ENCODE measurements at places on chromosomes 4 and X.
A peak's percentile ranks its signal among the peaks of the same experiment; 100 is the strongest.

DNA sequence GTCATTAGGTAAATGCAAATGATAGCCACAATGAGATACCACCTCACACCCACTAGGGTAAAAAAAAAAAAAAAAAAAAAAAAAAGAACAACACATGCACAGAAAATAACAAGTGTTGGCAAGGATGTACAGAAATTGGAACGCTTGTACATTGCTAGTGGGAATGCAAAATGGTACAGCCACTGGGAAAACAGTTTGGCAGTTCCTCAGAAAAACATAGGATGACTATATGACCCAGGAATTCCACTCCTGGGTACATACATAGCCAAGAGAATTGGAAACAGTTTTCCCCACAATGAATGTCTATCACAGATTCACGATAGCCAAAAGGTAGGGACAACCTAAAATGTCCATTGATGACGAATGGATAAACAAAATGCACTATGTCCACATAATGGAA lies 161.3 kb upstream of the MAMLD1 start:
- DNase-seq: no peak

DNA sequence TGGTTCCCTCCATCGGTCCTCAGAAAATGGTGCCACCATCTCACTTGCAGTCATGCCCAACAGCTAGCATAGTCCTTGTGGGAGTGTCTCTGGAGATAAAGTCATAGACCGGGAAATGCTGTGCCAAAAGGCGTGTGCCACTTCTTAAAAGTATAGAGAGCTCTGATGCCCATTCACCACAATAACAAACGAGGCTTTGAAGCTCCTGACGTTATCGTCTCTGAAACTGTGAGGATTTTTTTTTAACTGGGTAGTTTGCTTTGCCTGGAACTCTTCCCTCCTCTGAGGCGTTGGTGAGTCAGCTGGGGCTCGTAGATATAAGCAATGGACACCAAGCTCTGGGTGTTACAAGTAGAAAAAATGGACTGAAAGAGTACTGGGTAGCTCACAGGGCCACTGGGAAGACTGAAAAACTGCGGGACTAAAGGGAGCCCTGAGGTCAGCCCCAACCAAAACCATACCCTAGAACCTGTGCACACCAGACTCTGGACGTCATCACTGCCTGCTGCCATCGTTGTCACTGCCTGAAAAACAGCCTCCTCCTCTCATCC lies 89.4 kb upstream of the TRIM2 start:
- DNase-seq: no peak

DNA sequence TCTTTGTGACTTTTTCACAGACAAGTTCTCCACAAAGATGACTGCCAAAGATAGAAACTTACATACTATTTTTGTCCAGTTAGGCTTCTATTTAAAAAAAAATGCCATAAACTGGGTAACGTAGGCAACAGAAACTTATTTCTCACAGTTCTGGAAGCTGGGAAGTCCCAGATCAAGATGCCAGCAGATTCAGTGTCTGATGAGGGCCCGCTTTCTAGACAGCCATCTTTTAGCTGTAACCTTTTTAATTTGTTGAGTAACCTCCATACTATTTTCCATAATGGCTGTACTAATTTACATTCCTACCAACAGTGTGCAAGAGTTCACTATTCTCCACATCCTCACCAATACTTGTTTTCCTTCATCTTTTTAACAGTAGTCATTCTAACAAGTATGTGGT lies 55.5 kb downstream of the ARHGEF38 start:
- DNase-seq: no peak

GRCh38 chrX:43467608-43468234 lies 188.4 kb upstream of the MAOA start:
- DNase-seq: no peak

DNA sequence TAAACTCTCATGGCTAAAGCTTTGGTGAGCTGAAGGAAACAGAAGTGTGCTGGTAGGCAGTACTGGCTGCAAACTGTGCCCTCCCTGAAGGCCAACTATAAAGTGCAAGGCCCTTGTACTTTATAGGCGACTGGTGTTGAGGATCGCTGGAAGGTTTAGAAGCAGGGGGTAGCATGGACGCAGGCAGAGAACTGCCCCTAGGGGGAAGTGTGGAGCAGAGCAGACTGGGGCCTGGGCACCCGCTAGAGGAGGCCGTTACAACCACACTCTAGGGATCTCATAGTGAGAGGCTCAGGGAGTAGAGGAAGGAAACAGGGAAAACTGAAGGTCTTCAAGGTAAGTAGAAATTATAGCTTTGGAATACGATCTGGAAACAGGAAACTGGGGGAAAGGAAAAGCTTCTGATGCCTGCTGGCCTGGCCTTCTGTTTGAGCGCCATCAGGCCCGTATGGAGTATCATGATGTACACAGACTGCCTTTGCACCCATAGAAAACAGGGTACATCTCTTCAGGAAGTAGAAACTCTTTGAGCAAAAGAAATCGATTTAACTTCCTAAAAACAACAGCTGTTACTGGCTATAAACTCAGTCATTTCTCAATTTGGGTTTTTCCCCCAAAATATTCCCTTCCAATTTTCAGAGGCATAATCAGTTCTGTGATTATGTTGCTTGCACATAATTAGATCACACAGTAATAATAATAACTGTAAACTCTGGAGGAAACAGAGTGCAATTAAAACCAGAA lies 23.9 kb upstream of the TMSB4X start:
- DNase-seq: peak; percentile 86

GRCh38 chr4:66273110-66273509 lies 602.8 kb upstream of the EPHA5 start:
- DNase-seq: no peak

- no peak for DNase-seq
Measured at GRCh38 chrX:16267431-16267830, 100.2 kb downstream of the MAGEB17 start.

DNA sequence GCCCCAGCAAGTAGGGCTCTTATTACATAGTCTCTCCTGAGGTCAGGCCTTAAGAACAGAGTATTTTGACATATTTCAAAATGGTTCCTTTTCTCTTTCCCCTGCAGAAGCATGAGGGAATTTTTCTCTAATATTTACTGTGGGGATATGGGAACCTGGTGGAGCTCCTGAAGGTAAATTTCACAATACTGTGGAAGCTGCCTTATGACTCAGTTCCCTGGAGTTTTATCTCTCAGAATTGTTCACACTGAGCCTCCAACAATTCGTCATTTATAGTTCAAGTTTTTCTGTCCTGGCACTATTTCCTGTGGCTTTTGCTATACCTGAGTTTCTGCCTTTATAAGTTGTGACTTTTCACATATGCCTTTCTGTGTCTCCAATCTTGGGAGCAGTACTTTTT lies 607.2 kb upstream of the NDST4 start:
- no peak for DNase-seq

GRCh38 chrX:11585174-11585573 lies 80.5 kb downstream of the ARHGAP6 start:
- peak; percentile 43 for DNase-seq

DNA sequence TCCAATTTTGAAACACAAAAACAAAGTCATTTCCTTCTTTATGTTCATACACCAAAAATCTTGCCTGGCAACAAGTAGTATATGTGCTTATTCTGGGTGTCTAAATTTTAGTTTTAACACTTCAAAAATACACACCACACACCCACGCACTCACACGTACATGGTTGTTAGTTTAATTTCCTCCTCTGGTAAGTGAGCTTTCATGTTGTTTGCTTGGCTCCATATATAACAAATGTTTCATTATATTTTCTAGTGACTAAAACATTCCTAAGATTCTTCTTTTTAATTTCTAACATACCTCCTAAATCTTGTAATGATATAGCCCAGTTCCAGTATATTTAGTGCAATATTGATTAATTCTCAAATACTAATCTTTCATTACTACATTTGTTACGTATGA lies 80.9 kb downstream of the PRDM5 start:
- no peak for DNase-seq

DNA sequence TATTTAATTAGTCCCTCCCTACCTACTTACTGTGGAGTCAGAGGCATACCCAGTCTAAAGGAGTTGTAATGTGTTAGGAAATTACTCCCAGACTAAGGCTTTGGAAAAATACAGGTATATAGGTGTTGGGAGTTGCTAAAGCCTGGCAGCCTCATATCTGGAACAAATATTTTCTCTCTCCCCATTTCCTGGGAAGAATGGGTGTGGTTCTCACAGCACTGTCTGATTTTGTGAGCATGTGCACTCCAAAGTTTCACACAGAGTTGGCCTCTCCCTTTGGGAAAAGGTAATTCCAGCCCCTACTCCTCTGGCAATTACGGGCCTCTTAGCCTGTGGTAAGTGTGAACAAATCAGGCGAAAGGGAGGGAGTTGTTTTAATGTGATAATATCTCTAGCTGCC lies 187.0 kb downstream of the MID1IP1 start:
- DNase-seq: no peak

DNA sequence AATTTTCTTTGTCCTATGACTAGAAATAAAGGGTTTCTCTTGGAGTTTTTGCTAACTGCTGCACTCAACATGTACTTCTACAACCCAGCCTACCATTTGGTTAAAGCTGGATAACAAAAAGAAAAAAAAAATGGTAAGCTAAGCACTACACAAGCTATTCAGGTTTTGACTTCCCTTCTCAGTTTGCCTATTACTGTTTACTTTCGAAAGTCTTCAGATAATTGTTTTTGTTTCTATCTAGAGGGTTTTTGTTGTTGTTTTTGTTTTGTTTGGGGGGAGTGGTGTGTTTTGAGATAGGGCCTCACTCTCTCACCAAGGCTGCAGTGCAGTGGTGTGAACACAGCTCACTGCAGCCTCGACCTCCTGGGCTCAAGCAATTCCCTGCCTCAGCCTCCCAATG lies 46.6 kb downstream of the CLOCK start:
- no peak for DNase-seq

DNA sequence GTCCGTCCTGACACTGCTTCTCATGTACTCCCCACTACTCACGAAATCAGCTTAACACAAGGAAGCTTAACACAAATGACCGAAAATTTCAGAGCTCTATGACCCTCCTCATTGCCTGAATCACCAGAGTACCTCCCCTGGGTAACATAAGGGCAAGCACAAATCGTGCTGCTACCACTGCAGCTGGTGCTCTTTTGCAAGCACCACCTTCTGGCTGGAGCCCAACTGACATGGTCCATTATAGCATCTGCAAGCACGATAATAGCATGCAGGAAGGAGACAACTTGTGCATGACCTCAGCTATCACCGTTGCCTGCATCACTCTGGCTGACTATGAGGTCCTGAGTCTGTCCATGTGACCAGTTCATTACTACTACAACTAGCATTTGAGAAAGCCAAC lies 308.0 kb downstream of the TEX13C start:
- DNase-seq: no peak

DNA sequence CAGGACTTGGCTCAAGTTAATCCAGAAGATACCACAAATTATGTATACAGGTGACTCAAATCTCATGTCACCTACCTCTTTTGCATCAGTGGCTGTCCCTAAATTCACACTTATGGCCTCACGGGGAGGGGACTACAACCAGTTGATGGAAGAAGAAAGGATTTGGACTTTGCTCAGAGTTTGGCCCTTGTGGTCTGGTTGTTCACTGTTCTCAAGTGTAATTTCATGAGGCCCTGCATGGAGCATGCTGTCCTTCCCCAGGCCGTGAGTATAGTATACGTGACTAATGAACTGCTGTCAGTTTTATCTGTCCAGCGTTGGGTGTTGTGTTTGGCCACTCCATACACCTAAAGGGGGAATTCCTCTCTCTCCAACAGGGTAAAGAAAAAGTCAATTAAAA lies 27.5 kb upstream of the LSM6 start:
- DNase-seq: no peak

- DNase-seq: no peak
Measured at GRCh38 chr4:57369446-57369845, 259.3 kb upstream of the IGFBP7 start.

DNA sequence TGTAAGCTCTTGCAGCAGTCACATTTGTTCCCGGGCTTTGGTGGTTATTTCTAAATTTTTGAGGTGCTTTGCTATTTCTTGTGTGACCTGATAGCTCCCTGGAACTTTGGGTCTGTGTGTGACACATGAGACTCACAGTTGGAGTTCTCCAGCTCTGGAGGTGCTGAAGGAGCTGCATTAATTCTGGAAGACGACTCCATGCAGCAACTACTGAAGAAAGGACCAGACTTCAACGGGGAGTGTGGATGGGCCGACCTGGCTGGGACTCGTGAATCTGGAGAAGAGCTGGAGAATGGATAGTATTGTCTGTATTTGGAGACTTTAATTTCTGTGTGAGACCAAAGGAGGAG lies 1.5 kb downstream of the MRFAP1 start:
- no peak for DNase-seq

GRCh38 chrX:23907498-23908218 lies at the start of the genes APOO and CXorf58:
APOO (minus strand) TSS chrX:23907938; CDS start chrX:23907702, 236 bp downstream.
CXorf58 (plus strand) TSS chrX:23908006; CDS start chrX:23910303, 2,297 bp downstream.
- peak; percentile 93 for DNase-seq

DNA sequence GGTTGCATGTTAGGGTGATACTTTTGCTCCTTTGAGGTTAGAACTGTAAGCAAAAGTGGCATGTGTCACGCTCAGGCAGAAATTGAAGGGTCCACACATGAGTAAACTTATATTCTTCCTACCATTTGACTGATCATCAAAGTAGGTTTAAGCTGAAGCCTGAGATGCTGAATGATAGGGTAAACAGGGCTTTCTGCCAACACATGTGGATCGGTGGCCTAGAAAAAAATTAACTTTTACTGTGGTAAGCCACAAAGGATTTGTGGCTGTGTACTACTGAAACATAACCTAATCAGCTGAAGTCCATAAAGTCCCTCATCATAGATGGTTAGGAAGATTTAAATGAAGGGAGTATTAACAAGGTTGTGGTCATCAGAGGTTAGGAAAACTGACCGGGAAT lies 1070.1 kb downstream of the STPG2 start:
- DNase-seq: no peak

DNA sequence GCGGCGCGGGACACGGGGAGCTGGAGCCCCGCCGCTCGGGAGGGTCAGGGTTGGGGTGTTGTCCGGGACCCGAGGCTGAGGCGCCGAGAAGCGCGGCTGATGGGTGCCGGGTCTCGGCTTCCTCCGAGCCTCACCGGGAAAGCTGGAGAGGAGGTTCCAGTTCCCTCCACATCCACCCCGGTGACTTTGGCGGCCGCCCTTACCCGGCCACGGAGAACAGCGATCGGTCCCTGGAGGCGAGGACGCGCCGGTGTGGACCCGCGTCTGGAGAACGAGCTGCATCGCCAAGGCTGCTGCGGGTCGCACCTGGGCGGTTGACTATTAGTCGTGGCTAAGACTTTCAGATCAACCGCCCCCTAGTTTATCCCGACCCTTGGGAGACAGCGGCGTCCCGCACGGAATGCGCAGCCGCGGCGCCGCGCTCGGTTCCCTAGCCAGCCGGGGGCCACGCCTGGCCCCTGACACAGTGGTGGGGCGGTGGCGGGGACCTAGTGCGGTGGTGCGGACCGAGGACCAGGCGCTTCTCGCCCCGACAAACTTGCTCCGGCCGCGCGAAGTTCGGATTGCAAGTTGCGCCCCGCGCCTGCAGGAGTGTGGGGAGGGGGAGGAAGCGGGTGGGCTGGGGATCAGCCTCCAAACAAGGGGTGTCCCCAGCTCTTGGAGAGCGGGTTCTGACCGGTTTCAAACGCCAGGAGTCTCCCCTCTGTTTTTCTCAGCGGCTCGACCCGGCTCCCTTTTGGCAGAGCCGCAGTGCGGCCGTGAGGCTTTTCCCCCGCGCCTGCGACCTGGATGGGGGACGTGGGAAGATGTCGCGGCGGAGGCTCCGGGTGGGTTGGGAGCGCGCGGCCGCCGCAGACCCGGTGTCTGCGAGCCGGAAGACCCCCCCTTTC lies 568 bp downstream of the FHDC1 start:
- DNase-seq: no peak

GRCh38 chrX:107123750-107124149 lies 5.1 kb upstream of the RBM41 start:
- no peak for DNase-seq

All from inflammatory macrophage treated with lipopolysaccharide for 4 hours (primary cell).